ENCODE measurements at places on chromosomes 16 and 17. TPM values are rescaled to one million over a fixed set of nuclear protein-coding genes. Genes with fewer than 3 reads are reported as not detected.

Gene SLC16A13
- total RNA-seq: 0.51 TPM

DNA sequence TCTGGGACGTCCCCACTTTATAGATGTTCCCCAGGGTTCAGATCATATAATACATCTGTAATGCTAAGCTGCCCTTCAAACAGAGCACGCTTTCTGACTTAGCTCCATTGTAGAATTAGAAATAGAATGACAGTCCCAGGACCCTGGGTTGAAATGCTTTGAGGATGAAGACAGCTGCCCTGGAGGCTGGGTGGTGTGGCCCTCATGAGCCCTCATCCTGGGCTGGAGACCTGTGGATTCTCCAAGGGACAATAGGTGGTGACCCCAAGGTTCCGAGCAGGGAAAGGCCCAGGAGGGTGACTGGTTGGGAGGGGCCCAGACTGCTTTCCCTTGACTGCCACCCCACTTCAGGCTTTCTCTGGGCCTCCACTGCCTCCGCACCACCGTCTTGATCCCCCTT lies 59.0 kb downstream of the CRISPLD2 start:
- no peaks in the 10 kb centered on the region for H3K36me3 ChIP-seq
- no peak for DNase-seq
- H3K27ac ChIP-seq: peak overlapping the region; percentile 64

DNA sequence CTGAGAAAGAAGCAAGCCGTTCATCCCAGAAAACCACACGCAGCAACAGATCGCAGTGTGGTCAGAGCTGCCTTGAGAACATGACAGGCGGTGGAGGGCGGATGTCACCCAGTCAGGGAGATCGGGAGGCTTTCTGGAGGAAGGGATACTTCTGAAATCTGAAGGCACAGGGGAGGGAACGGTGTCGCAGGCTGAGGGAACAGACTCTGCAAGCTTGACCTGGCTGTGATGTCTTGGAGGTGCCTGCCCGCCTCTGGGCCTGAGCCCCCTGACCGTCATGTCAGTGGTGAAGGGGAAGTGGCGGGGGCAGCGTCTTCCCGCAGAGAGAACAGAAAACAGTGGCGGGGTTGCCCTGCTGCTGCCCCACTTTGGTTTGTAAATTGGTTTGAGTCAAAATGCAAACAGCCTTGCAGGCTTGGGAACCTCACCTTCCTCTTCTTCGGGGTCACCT lies 8.1 kb upstream of the ATP2A3 start:
- H3K4me1 ChIP-seq: no peaks in the 10 kb centered on the region
- no peak for DNase-seq
- H3K4me3 ChIP-seq: no peak overlapping the region
- no peaks in the 10 kb centered on the region for H3K27me3 ChIP-seq
- H3K27ac ChIP-seq: no peak overlapping the region
- H3K36me3 ChIP-seq: no peaks in the 10 kb centered on the region

DNA sequence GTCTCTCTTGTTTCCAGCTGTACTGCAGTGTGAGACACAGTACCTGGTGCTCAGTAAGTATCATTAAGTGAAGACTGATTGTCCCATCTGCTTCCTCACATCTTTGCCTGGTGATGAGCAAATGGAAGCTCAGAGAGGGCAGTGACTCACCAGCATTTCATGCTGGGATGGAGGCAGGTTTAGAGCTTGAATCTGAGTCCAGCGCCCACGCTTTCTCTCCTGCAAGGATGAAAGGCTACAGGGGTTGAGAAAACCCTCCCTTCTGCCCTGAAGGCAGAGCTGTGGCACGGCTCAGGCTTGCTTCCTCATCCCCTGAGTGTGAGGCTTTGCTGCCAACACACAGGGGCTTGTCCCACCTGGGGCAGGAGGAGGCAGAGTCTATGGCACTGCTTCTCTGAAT lies 1.5 kb upstream of the RNF112 start:
- no peaks in the 10 kb centered on the region for H3K36me3 ChIP-seq
- H3K4me1 ChIP-seq: no peaks in the 10 kb centered on the region
- no peaks in the 10 kb centered on the region for H3K27me3 ChIP-seq
- no peak overlapping the region for H3K4me3 ChIP-seq
- no peak for DNase-seq

DNA sequence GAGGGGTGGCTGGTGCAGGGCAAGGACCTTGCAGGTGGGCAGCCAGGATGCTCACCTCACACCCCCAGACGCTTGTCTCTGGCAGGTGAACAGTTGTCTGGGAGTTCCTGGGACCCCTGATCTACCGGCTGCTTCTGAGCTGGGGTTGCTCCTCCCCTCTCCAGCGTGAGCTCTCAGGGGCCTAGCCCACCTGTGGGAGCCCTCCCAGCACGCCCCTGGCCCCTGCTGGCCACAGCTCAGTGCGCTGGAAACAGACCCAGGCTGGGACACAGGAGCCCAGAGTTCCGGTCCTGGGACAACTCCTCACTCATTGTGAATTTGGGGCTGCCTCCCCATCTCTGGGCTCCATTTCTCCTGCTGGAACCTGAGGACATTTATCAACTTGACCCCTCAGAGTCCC lies 30.3 kb downstream of the ARHGAP23 start:
- H3K27me3 ChIP-seq: no peaks in the 10 kb centered on the region
- no peak for DNase-seq
- no peaks in the 10 kb centered on the region for H3K36me3 ChIP-seq

Data from uterus (tissue), 4 donors.